Stimulated activated CD4-positive, alpha-beta T cell treated with anti-CD3 and anti-CD28 coated beads, TNF-alpha, amount 100 ng/mL, for 4 hours (primary cell): ENCODE measurements at places on chromosomes 5 and 9.
A peak's percentile ranks its signal among the peaks of the same experiment; 100 is the strongest.

DNA sequence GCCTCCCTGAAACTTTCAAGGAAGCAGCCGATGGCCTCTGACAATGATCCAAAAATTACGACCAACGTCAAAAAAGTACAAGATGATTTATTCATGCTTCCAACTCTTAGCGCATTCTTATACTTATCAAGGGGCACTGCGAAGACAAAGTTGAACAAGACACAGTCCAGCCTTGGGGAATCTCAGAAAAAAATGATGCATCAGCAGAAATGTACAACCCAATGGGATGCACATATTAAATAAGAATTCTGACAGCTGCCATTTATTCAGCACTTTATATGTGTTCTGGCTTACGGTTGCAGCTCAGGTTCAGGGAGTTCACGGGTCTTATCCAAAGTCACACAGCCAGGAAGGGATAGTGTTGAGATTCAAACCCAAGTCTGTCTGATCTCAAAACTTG lies 96.0 kb upstream of the CPLX2 start:
- no peak for DNase-seq

DNA sequence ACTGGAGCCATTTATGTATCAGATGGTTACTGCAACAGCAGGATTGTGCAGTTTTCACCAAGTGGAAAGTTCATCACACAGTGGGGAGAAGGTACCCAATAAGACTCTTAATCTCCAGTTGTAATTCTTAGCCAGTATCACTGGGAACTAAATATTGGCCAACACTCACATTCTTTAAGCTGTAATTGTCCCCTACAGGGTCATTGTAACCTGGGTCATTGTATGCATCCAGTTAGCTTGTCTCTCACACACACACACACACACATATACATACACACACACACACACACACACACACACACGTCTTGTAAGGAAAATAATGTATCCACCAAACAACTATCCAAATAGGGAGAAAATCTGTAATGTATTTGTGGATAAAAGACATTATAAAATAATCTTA lies 113.0 kb downstream of the GIN1 start:
- no peak for DNase-seq

GRCh38 chr5:140628711-140629110 lies 4.3 kb downstream of the CD14 start:
- DNase-seq = no peak

DNA sequence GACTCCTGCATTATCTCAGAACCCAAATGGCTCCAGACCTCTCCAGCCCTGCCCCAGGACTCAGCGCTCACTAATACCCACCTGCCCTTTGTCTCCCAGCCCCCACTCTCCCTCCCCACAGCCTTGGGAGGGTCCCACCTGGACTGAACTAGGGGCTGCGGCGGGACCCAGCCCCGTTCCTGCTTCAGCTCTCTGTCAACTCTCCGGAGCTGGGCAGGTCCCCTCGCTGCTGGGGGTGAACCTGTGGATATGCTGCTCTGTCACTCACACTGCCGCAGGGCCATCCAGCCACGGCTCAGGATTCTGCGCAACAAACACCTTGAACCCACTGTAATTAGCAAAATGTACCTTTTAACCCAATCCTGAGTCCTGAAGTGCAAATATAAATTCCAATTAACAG lies 36.8 kb downstream of the NDUFS6 start:
- no peak for DNase-seq

- DNase-seq = no peak
These were observed 8.7 kb downstream of the PCDH1 start for GRCh38 chr5:141869514-141869913.

DNA sequence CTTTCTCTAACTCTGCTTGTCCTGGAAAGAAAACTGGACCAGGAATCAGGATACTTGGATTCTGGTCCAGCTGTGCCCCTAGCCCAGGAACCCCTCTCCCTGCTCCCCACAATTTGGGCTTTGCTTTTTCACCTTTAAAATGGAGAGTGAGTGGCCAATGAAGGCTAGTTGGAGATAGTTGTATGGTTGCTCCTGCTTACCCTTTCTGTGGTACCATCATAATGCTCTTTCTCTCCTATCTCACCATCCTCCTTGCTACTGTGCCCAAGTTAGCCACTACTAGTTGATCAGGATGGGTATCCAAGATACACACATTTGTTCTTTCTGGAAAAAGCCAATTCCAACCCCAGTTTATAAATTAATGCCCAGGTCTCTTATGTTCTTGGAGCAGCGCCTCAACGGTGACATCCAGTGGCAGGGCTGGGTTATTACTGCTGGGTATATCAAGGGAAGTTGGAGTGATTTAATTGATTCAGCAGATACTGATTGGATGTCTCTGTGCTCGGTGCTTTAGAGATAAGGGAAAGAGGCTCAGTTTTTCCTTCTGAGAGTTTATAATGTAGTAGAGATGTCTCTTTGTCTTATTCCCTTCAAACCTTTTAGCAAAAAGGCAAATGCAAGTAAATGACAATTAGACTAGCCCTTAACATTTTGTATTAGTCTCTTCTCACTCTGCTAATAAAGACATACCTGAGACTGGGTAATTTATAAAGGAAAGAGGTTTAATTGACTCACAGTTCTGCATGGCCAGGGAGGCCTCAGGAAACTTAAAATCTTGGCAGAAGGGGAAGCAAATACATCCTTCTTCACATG lies 38.5 kb downstream of the FAXDC2 start:
- DNase-seq = peak; percentile 38

DNA sequence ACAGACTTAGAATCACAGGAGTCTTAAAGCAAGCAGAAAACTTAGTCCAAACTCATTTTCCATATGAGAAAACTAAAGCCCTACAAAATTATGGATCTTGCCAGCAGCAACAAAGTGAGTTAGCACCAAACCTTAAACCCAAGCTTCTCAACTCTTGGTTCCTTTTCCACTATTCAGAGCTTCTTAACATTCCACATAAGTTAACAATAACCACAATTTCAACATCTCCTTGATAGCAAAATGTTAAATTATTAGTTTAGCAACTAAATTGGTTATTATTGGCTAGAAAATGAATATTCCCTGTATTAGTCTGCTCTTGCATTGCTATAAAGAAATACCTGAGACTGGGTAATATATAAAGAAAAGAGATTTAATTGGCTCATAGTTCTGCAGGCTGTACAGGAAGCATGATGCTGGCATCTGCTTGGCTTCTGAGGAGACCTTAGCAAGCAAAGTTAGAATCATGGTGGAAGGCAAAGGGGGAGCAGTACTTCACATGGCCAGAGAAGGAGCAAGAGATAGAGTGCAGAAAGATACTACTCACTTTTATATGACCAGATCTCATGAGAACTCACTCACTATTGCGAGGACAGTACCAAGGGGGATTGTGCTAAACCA lies 26.2 kb upstream of the ARSB start:
- no peak for DNase-seq

- no peak for DNase-seq
These were observed 630.5 kb downstream of the ACTL7B start for GRCh38 chr9:108225149-108225800.

- no peak for DNase-seq
These were observed 356.9 kb downstream of the CSNK1G3 start for GRCh38 chr5:123868881-123869280.

- DNase-seq = no peak
These were observed 287.9 kb downstream of the ZSWIM6 start for GRCh38 chr5:61619777-61620518.

GRCh38 chr9:110688329-110688728 lies 19.7 kb downstream of the MUSK start:
- no peak for DNase-seq

DNA sequence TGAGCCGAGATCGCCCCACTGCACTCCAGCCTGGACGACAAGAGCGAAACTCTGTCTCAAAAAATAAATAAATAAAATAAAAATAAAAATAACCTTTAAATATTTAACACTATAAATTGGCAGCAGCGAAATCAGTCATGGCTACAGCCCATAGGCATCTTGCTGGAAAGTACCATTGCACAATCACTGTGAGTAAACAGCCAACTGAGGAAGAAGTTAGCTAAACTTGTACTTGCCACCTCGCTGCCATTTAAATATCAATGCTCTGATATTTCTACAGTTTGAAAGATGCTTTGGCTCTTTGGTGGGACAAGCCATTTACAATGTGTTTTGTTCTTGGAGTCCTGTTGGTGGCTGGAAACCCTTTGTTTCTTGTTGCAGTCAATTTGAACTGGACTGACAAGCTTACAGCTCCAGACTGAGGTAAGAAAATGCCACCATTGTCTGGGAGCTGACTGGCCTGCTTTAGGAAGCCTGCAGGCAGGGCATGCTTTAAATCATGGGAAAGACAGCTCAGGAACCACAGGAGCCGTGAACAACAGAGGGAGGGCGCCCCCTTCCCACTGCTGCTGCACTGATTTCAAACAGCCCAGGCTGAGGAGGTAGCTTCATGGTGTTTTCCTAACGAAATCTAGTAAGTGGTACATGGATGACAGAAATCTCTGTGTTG lies 322.8 kb upstream of the RFX3 start:
- DNase-seq = no peak

- DNase-seq = no peak
These were observed 20.9 kb downstream of the SLC28A3 start for GRCh38 chr9:84319632-84320031.

GRCh38 chr5:73652391-73652790 lies 26.4 kb downstream of the ARHGEF28 start:
- DNase-seq = no peak

- no peak for DNase-seq
These were observed 85.0 kb upstream of the TAF11L2 start for GRCh38 chr5:17412760-17413671.

- DNase-seq = no peak
These were observed 457.3 kb downstream of the RAB3C start for GRCh38 chr5:59040024-59040803.

- DNase-seq = no peak
These were observed 127.0 kb downstream of the PRELID2 start for GRCh38 chr5:145708169-145708568.

DNA sequence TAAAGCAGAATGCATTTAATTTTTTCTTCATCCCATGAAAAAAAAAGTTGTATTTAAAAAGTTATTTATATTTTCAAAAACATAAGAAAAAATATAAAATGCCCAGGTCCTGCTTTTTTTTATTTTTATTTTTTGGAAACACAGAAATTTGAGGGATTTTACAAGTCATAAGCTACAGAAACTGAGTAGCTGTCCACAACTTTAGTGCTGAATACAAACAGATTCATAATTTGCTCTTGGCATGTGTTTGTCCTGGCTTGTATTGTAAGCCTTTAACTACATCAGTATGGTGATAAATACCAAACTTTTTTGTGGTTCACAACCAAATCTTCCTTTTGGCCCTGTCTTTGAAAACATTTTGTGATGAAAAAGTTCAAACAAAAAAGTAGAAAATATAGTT lies 7.5 kb upstream of the PLCXD3 start:
- no peak for DNase-seq

DNA sequence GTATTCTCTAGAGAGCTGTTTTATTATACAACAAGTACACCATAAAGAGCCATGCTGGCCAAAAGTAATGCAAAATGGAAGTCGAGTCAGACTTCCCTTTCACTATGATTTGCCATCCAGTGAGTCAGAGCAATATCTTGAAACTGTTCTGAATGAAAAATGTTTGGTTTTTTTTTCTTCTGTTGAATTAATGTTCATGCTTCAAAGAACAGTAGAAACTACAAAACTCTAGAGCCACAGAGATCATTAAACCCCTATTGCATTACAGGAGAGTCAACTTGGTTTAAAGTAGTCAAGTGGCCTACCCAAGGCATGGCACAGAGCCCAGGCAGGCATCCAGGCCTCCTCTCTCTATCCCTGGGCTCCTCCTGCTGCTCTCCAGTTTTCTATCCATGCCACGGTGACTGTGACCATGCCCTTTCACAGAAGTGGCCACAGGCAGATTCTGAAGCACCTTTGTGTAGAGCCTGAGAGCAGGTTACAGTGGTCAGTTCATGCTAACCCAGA lies 358.9 kb downstream of the DEPDC1B start:
- no peak for DNase-seq

- no peak for DNase-seq
These were observed 1240.7 kb upstream of the WWC1 start for GRCh38 chr5:167050568-167051401.

DNA sequence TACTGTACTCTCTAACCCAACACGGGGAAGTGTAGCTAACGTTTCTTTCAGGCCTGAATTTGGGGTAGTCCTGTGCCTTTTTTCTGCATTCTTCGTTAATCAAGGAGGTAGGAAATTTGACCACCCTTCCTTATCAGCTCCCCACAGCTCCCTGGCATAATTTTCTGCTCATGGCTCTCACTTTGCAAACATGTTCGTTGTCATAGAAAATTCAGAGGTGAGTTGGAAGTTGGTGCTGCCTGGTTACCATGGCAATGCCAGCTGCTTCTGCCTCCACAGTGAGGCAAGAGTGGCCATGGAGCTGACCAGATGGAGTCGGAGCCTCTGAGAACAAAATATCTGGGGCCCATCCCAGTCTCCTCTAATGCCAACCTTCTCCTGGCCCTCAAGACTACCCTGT lies 116.6 kb upstream of the BOD1 start:
- DNase-seq = no peak

GRCh38 chr5:12477554-12477953 lies 573.3 kb upstream of the CTNND2 start:
- DNase-seq = no peak

DNA sequence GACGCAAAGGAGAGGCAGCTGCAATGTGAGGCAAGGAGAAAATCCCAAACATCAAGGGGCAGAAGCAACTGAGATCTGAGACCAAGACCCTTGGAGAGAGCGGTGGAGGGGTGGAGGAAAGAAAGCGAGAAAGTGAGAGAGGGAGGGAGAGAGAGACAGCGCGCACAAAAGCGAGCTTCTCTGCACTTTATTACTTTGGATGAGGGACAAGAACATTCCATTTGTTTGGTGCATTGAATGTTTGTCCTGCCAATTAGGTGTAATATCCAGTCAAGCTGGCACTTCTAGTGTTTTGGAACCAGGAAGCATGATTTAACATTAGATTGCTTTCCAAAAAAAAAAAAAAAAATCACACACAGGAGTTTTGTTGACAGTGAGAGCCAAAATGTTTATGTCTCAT lies 1.4 kb downstream of the CAST start:
- DNase-seq = no peak

DNA sequence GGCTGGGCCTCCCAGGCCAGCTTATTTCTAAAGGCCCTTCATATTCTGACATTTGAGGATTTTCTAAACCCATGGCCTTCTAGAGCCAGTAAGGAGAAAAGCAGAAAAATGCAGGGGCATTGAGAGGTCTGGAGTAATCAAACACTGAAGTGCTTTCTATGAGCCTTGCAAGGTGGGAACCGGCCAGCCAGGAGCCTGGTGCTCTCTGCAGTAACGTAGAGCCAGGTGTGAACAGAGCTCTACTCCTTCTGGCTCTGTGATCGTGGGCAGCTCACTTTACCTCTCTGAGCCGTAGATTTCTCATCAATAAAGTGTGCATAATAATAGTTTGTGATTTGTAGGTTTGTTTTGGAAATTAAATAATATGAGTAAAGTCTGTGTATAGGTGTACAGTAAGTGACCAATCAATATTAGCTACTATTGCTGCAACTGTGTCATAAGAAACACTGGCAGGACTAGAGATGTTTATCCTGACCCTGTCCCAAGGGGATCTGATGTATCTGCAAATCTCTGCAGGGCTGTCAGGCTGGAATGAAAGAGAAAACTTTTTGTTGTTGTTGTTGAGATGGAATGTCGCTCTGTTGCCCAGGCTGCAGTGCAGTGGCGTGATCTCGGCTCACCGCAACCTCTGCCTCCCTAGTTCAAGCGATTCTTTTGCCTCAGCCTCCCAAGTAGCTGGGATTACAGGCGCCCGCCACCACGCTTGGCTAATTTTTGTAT lies 2.7 kb downstream of the SYNPO start:
- DNase-seq = no peak

- no peak for DNase-seq
These were observed 57.4 kb upstream of the ZNF354A start for GRCh38 chr5:178787889-178788288.

- no peak for DNase-seq
These were observed 9.9 kb upstream of the PCDHB2 start for GRCh38 chr5:141084487-141084989.

- no peak for DNase-seq
These were observed 15.9 kb upstream of the RPL26L1 start for GRCh38 chr5:172943283-172943841.
